ENCODE measurements at places on chromosomes 5 and 9. TPM values are rescaled to one million over a fixed set of nuclear protein-coding genes. Genes with fewer than 3 reads are reported as not detected.

Gene SLC1A1
- 56.7 TPM for total RNA-seq

Gene AFAP1L1
- 15.9 TPM for total RNA-seq

Gene ROR2
- total RNA-seq = 9.5 TPM

Gene TMEM171
- 34.0 TPM for total RNA-seq

Gene CD180
- total RNA-seq = 1.1 TPM

Gene PDZD2
- total RNA-seq = 1.8 TPM

Gene UGCG
- 12.5 TPM for total RNA-seq

Gene CCDC192
- 1.3 TPM for total RNA-seq

DNA sequence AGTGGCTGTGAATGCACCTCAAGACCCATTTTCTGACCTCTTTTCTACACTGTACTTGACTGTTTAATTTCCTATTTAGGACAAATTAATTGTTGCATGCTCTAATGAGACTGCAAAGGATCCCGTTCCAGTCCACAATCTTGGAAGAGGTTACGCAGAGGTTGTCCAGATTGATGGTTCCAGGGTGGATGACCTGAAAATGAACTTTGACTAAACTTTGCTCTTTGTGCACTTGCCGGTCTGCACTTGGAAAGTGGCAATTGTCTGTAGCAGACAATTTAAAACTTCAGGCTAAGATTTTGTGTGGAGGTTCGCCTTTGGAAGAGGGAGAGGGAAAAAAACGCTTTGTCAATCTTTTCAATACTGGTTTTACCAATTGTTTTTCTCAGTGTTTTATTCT, 267.8 kb downstream of the TMEM161B start:
- no peak for DNase-seq

DNA sequence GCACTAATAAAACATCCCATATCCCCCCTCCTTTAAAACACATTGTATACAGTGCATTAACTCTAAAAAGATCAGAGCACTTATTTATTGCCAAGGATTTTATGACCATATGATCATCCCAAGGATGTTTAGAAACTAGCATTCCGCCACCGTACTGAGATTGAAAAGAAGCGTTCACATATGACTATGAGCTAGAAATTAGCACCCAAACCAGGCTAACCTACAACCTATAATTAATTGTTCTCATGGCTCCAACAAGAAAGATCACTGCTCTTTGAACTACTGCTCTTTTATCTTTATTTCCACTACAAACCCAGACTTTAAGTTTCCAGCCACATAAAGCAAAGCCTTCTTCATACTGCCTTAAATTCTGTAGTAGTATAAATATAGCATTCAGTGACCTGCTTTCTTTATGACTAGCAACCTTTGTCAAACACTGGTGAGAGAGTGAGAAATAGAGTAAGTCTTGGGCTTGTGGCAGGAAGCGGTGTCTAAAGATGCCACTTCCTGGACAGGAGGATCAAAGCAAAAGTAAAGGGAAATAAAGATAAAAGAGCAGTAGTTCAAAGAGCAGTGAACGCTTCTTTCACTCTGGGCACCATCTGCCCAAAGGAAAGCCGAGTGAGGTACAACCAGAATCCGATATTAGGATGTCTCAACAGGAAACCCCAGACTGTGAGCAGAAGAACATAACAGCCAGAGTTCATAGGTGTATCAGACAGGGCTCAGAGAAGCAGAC, 151.1 kb upstream of the ERCC6L2 start:
- no peak for DNase-seq

DNA sequence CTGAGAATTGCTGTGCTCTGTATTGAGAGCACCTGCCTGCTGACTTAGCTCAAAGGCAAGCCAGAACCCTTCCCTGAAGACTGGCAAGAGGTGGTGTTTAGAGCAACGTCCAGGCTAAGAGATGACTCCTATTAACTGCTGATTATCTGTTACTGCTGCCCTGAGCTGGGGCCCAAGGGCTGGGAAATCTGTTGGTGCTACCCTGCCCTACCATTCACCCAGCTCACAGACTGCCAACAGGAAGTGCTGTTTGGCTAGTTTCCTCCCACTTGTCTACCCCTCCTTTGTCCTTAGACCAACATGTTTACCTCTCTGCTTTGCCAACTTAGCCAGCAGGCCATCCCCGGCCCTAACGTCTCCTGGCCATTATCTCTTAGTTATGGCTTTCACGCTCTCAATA, 6.9 kb downstream of the RAB24 start:
- no peak for DNase-seq

GRCh38 chr9:112119225-112120029, 55.7 kb downstream of the SUSD1 start:
- DNase-seq = no peak

- DNase-seq = no peak
Measured at GRCh38 chr5:54581831-54582548, 64.4 kb downstream of the SNX18 start.

DNA sequence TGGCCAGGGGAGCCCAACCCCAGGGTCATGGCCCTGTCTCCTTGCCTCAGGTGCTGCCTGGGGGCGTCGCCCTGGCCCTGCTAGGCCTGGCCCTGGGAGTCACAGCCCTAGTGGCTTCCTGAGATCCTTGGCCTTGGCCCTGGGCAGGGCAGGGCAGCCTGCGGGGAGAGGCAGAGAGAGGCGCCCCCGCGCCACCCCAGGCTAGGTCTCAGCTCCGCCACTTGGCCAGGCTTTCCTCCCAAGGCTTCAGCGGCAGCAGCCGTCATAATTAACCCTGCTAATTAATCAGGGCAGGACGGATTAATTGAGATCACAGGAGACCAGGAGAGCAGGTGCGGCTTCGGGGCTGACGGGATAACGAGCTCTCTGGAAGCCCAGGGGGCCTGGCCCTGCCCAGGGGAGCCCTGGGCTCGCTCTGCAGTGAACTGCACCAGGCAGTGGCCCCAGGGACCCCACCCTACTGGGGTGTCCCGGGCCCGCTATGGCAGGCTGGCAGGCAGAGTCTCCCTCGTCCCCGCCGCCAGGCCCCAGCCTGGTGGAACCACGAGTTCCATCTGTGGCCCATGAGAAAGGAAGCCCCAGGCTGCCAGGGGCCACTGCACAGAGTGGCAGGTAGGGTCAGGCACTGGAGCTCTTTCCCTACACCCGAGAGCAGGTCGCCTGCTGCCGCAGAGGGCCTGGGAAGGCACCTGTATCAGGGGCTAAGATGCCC, 269.6 kb downstream of the PBX3 start:
- no peak for DNase-seq

DNA sequence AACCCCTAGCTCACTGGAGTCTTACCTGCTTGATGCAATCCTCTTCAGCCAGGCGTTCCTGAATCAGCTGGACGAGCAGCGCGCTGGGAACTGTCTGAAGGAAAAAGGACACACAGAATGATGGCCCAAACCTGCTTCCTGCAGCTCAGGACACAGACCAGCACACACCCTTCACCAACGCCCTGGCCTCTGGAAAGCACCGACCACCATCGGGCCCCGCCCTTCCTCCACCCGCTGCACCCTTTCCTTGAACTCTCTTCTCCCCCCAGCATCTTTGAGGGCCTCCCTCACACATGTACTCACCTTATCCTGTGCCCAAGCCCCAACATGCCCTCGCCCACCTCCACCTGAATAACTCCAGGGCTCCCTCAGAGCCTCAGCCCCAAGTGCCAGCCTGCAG, 23.3 kb downstream of the AK8 start:
- no peak for DNase-seq

DNA sequence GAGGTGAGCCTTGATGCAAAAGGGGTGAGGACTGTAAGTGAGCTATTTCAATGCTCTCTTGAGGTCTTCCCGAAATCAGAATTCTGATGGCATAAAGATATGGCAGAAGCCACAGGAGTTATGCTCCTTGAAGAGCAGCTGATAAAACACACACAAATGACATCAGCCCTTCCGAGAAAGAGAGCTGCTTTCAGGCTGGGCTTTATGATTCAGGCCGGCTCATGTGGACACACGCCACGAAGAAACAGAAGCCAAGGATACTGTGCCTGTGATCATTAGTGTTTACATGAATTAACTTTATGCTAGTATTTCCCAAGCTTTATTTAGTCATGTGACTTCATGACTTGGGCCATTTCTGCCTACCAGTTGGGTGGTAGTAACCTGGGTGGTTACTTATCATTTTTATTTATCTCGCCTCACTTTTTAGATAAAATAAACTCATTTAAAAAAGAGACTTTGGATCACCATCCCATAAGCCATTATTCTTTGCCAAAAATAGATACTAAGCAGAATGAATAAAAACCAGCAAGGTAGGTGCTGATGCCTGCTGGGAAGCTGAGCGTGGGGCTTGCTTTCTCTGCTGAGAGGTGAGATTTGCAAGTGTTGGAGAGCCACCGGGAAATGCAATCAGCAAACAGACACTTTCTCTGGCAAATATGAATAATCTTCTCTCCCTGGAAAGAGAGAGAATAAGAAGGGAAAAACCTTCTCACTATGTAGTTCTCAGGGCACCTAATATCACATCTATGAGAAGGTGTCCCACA, 73.0 kb upstream of the SLC25A51 start:
- DNase-seq = no peak

- no peak for DNase-seq
Measured at GRCh38 chr5:68424799-68425537, 209.4 kb downstream of the PIK3R1 start.

GRCh38 chr5:133741818-133742355, 129.5 kb upstream of the FSTL4 start:
- no peak for DNase-seq

- no peak for DNase-seq
Measured at GRCh38 chr9:127801955-127802575, 617 bp upstream of the FPGS start.

DNA sequence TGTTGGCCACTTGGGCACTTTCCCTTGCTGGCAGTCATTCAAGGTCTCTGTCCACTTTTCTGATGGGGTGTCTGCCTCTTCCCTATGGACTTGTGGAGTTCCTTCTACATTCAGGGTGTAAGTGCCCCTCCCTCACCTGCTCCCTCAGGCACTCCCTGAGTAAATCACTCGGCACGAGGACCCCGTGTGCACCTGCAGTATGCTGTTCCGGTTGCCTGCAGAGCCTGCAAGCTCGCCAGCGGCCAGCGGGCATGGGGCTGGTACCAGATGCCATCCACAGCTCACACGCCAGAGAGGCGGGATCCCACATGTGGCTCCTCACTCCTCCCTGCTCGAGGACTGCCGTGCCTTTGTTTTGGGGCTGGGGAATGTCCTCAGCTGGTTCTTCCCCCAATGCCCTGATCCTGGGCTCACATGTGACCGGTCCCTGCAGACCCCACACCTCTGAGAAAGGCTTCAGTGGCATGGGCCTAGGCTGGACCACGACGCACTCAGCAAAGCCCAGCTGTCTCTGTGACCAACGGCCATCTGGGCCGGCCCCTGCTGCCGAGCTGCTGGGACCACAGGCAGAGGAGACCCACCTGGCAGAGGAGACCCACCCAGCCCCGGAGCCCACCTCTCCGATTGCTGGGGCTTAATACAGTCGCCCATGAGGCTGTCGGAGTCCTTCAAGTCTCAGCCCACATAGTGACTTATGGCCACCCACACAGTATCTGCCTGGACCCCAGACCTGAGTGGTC, 46.1 kb upstream of the CLPTM1L start:
- no peak for DNase-seq

DNA sequence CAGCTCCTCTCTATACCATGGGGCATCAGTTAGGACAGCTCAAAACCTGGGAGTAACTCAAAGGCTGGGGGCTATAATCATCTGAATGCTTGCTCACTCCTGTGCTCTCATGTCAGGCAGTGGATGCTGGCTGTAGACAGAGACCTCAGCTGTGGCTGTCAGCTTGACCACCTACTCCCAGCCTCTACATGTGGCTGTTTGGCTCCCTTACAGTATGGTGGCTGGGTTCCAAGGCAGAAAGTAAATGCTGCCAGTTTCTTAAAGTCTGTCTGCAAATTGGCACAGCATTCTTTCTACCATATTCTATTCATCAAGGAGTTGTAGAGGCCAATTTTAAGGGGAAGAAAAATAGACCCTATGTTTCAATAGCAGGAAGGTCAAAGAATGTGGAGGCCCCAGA, 66.9 kb downstream of the TMC1 start:
- DNase-seq = no peak

DNA sequence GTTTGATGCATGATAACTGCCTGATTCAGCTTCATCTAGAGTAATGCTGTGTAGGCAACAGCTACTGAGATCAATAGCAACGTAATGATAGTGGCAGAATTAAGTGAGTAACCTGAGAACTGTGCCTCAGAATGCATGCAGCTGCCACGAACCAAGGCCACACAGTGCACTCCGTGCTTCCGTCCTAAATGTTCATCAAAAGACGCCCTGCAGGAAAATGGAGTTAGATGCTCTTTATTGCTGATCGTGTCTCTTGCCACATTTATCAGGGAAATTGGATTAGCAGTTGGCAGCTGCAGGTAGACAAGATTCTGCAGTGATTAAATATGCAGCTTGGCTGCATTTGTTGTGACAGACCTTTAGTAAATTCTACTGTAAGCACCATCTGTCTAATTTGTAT, 107.7 kb upstream of the TLX3 start:
- DNase-seq = no peak

DNA sequence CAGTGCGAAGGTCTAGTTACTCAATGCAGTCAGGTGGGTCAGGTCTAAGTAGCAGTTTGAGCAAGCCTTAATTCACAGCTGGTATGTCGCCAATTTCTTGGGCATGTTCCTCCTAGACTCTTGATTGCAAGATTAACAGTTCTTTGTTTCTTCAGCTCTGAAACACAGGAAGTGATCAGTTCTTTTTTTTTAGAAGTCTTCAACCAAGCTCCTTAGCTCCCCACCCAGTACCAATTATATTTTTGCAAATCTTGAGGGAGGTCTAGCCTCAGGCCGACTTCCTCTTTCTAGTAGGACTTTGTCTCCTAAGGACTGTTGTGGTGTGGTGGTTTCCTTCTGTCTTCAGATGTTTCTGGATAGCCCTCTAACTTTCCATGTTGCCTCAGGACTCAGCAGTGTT, 2054.2 kb downstream of the MAT2B start:
- no peak for DNase-seq

DNA sequence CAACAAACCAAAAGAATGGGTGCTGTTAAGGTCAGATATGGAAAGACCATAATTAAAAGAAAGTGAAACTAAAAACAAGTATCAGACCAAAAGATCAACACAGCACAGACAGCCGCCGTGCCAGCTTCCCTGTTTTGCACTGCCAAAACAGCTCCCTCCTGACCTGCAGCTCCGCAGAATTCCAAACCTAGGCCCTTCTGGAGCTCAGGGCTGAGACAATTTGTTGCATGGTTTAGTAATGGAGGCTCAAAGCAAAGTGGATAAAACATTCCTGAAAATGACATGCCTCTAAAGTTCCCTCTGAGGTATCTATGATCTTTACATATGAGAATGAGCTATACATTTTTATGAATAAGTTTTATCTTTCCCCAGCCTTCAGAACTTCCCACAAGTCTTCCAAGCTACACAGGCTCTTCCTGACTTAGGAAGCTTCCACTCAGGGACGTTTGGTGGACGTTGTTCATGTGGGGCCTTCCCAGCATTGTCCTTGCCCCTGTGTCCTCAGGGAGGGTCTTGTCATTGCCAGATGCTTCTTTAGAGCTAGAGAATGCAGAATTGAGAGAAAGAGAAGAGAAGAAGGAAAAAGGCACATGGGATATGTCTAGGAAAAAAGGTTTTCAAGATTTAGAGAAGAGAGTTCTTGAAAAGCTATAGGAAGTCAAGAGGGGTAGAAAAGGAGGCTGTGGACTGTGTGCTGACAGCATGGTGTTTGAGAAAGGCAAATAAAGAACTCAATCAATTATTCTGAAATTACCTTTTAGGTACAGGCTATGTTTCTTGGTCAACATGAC, 28.4 kb upstream of the SSBP2 start:
- DNase-seq = peak; percentile 83

Measured in thyroid gland (tissue), 4 donors.